ENCODE measurements at places on chromosomes 7 and 10.

DNA sequence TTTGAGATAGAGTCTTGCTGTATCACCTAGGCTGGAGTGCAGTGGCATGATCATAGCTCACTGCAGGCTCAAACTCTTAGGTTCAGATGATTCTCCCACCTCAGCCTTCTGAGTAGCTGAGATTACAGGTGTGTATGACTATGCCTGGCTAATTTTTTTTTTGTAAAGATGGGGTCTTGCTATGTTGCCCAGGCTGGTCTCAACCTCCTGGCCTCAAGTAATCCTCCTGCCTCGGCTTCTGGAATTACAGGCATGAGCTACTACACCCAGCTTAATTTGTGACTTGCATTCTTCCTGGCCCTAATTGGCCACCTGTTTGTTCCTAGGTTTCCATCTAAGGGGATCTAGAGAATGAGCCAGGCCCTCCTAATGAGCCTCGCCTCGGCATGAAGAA is 9.3 kb downstream of the ARHGAP22 start:
- no peak for DNase-seq

- DNase-seq = no peak
Measured at GRCh38 chr7:111159426-111159825, 68.5 kb downstream of the LRRN3 start.

DNA sequence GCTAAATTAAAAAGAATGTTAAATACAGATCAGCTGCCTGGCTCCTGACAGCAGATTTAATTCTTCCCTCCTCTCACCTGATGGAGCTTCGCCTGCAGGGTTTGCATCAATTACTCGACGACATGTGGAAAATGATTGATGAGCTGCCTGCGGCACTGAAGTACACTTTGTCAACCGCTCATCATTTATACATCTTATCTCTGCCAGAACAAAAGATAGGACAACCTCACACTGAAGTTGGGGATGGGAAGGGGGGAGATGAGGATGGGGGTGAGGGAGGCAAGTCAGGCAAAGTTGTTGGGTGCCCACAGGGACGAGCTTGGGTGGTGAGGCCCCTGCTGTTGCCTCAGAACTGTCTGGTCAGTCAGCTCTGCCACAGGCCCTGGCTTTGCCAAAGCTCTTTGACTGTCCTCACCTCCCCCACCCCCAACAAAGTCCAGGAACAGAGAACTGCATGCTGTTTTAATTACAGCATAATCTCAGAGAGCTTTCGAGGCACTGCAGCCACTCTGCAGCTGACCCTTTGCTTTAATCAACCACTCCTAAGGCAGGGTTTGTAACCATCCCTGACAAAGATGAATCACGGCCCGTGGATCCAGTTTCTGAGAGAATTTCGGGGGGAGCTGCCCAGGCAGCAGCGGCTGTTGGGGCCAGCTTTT is 702.3 kb downstream of the LRMDA start:
- no peak for DNase-seq

- DNase-seq = no peak
Measured at GRCh38 chr10:103812432-103812831, 42.9 kb downstream of the SH3PXD2A start.

DNA sequence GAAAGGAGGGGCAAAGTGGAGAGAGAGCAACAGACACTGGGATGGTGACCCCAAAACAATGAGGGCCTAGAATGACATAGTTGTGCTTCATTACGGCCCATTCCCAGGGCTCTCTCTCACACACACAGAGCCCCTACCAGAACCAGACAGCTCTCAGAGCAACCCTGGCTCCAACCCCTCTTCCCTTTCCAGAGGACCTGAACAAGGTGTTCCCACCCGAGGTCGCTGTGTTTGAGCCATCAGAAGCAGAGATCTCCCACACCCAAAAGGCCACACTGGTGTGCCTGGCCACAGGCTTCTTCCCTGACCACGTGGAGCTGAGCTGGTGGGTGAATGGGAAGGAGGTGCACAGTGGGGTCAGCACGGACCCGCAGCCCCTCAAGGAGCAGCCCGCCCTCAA is 20.7 kb downstream of the PRSS2 start:
- peak; percentile 7 for DNase-seq

DNA sequence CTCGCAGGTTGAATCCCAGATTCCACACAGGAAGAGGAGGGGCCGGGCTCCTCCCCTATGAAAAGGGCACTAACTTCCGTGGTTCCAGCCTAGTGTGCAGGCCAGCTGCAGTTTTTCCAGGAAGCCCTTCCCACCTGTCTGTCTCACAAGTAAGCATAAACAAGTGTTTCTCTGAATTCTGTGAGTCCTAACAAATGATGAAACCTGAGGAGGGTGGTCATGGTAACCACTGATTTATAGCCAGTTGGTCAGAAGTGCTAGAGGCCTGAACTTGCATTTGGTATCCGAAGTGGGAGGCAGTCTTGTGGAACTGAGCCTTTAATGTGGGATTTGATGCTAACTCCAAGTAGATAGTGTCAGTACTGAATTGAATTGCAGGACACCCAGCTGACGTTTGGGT is 54.7 kb upstream of the STEAP4 start:
- DNase-seq = no peak

- no peak for DNase-seq
Measured at GRCh38 chr10:102435133-102435497, 2.7 kb upstream of the CUEDC2 start.

GRCh38 chr7:34128762-34129161 is 223.4 kb downstream of the BMPER start:
- no peak for DNase-seq

DNA sequence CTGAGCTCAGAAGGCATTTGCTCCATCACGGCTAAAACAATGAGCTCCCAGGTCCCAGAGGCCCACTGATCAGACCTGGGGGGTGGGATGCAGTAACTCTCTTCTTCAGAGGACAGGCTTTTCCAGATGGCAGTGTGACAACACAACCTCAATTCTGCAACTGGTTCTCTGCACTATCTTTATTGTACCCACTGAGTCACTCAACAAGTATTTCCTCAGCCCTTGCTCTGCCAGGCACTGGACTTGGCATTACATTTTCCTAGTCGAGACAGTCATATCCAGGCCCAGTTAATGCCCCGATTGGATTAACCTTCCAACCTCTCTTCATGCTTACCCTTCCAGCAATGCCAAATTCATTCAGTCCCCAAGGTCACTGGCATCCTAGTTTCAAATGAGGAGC is 72.6 kb downstream of the JAZF1 start:
- DNase-seq = no peak

GRCh38 chr7:33061282-33061937 is 1.2 kb downstream of the NT5C3A start:
- DNase-seq = no peak

DNA sequence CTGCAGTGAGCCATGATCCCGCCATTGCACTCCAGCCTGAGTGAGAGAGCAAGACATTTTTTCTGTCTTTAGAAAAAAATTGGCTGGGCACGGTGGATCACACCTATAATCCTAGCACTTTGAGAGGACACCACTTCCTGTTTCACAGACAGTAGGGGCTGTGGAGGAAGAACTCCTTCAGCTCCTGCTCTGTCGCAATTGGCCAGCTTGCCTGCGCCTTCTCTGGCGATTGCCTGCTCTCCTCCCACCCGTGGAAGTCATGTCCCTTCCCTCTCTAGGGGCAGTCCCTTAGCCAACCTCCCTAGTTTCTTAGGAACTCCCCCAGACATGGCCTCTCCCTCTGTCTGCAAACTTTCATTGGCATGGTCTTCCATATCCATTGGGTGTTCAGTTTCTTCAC is 8.7 kb downstream of the PDSS1 start:
- no peak for DNase-seq
